T-cell (primary cell): ENCODE measurements at places on chromosomes 5 and 9.

DNA sequence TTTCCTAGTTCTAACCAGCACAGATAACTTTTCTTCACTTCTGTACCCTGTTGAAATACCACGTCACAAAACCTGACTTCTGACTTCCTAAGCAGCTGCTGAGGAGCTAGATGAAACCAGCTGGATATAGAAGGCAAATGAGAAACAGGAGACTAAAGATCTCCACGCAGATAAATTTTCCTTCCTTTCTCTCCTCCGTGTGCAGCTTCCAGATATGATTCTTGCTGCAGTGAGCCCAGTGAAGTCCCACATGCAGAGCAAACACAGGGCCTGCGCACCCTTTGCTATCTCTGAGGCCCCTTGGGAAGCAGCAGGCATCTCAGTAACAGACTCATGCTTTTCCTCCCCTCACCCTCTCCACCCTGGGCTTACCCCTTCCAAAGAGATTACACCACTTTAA, 1638.3 kb downstream of the MAT2B start:
- DNase-seq = no peak

DNA sequence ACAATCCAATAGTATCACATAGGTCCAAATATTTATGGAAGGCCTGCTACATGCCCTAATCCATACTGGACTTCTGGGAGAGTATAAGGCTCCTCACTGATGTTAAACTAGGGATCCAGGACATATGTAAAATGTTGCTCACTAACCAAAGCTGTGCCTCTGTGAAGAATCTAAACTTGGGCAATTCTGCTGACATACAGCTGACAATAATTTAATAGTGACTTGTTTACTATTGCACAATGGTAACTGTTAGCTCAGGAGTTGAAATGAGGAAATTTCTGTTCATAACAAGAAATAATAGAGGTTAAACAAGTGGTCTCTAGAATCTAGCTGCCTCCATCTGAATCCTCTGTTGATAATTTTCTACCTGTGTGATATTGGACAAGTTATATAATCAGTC, 14.9 kb upstream of the CTXN3 start:
- DNase-seq = no peak

DNA sequence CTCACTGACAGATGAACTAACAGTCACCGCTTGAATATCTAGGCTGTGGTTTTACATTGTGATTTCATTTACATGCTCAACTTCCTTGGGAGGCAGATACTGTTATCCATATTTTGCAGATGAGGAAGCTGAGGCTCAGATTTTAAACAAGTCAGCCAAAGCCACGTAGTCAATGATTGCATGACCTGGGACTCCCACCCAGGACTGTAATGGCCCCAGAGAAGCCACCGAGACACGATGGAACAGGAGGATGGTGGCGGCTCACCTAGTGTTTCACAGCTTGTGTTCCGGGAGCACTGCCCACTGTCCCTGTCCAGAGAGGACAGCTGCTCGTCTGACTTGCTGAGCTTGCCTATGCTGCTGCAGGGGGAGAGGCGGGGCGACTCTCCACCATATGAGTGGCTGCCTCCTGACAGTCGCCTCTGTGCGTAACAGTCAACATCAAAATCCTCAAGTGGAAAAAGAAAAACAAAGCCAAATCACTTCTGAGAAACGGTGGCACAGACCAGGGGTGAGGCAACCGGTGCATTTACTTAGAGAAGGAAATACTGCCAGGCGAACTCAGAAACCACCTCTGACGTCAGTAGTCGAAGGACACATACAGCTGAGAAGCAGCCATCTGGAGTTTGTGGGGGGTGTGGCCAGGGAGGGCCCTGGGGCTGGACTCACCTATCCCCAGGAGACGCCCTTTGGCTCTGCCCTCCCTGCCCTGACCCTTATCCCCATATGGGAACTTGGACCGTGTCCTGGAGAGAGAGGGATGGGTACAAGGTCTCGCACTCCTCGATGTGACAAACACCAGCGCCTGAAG, 82.5 kb downstream of the PRRT1B start:
- DNase-seq = peak; percentile 64

- DNase-seq = no peak
Measured at GRCh38 chr9:108655818-108656217, 200.0 kb downstream of the ACTL7B start.

GRCh38 chr9:135409286-135410200, 70.0 kb upstream of the PPP1R26 start:
- no peak for DNase-seq

GRCh38 chr9:101796044-101796443, 57.6 kb upstream of the GRIN3A start:
- DNase-seq = no peak

DNA sequence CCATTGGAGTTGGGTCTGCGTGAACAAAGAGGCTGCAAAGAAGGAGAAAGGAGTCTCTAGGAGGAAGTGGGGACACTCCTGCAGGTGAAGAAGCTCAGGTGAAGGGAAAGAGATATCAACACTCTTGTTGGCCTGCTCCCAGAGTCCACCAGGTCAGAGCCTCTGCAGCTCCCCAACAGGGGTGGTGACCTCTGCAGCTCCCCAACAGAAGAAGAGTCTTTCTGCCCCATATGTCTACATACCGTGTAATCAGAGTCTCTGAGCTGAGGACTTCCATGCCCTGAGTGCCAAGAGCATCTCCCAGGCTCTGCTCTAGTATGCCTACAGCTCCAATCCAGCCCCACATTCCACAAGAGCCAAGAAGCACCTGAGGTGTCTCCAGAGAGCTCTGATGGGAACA, 67.4 kb upstream of the TRPC7 start:
- DNase-seq = no peak

GRCh38 chr9:81584099-81584498, 105.2 kb downstream of the TLE1 start:
- no peak for DNase-seq

- DNase-seq = no peak
Measured at GRCh38 chr5:102229685-102230084, 66.4 kb downstream of the SLCO4C1 start.

GRCh38 chr9:114953959-114954358, 23.6 kb upstream of the TNFSF8 start:
- no peak for DNase-seq

DNA sequence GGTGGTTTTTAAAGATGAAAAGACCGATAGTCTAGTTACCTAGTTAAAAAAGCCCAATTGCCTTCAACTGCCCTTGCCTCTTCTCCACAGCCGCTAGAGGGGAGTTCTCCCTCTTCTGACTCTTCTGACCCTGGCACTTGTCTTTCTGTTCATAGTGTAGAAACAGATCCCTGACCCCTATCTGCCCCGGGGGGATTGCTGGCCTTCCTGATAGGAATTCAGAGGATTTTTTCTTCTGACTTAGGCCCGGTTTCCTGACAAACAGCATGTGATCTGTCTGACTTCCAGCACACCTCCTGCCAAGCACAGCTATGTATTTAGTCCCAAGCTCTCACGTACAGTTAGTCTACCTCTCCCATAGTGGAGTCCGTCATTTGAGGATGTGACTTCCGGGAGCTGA, 5.0 kb upstream of the TMEM268 start:
- DNase-seq = no peak

GRCh38 chr9:77215874-77216273, 38.5 kb downstream of the VPS13A start:
- DNase-seq = no peak

- DNase-seq = no peak
Measured at GRCh38 chr9:84748112-84748511, 78.6 kb downstream of the NTRK2 start.
